Right cardiac atrium (tissue), 5 donors: ENCODE measurements at places on chromosomes 13 and 19. TPM values are rescaled to one million over a fixed set of nuclear protein-coding genes. Genes with fewer than 3 reads are reported as not detected.

ADAMTS10 gene
- polyA plus RNA-seq: 18.1 TPM

OLFM2 gene
- polyA plus RNA-seq: 15.9 TPM

REEP6 gene
- polyA plus RNA-seq: 7.5 TPM

MCEMP1 gene
- polyA plus RNA-seq: 0.50 TPM

MOB3A gene
- 9.5 TPM for polyA plus RNA-seq

PTH2 gene
- polyA plus RNA-seq: not detected

GPR12 gene
- polyA plus RNA-seq: not detected

ZNF417 gene
- polyA plus RNA-seq: 4.6 TPM

SLITRK6 gene
- 1.2 TPM for polyA plus RNA-seq

CABP5 gene
- not detected for polyA plus RNA-seq

NALCN gene
- 5.2 TPM for polyA plus RNA-seq

FREM2 gene
- 0.02 TPM for polyA plus RNA-seq

LILRB4 gene
- polyA plus RNA-seq: 1.4 TPM
